ENCODE measurements at places on chromosomes 12 and 14.

DNA sequence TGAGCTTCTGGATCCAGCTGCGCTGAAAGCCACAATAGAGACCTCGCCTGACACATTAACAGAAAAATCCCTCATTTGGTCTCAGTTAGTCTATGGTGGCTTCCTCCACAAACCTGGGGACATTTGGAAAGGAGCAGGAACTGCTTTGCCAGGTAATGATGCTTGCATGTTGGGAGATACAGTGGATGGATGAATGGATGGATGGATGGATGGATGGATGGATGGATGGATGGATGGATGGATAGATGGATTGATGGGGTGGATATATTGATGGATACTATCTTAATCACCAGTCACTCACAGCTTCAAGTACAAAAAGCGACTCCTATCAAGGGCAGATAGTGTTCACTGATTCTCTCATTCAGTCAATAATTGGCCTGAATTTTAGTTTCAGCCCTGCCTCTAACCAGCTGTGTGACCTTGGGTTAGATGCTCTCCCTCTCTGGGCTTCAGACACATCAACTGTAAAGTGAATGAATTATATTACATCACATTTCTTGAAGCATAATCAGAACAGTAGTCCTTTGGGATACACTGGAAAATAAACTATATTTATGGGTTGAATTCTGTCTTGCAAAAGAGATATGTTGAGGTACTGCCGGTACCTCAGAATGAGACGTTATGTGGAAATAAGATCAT is 29.3 kb downstream of the MAP1LC3B2 start:
- DNase-seq, result no peak

GRCh38 chr12:8709124-8709830 is 11.5 kb downstream of the RIMKLB start:
- no peak for DNase-seq

DNA sequence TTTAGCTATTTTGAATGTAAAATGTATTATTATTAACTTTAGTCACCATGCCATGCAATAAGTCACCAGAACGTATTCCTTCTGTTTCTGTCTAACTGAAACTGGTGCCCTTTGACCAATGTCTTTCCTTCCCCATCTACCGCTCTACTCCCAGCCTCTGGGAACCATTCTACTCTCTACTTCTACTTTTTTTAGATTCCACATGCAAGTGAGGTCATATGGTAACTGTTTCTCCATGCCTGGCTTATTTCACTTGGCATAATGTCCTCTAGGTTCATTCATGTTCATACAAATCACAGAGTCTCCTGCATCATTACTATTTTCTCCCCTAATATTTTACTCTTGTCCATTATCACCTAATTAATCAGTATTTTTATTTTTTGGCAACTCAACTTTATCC is 160.1 kb downstream of the TMX1 start:
- no peak for DNase-seq

- DNase-seq, result no peak
These were observed 167.0 kb upstream of the GZMB start for GRCh38 chr14:24801024-24801423.

DNA sequence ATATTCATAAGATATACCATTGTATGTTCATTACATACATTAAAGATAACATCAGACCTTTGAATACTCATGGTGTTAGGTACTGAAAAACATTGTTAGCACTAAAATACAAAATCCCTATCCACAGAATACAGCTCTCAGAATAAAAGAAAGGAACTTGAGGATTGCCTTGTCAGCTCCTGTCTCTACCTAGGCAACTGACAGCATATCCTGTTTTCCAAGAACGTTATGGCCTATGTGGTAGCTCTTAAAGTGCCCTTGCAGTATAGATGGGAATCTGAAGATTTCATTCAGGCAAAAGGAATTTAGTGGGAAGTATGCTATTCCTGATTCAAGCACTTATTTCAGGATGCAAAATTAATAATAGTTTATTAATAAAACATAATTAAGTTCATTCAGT is 1.8 kb upstream of the PPP1R12A start:
- DNase-seq, result no peak

DNA sequence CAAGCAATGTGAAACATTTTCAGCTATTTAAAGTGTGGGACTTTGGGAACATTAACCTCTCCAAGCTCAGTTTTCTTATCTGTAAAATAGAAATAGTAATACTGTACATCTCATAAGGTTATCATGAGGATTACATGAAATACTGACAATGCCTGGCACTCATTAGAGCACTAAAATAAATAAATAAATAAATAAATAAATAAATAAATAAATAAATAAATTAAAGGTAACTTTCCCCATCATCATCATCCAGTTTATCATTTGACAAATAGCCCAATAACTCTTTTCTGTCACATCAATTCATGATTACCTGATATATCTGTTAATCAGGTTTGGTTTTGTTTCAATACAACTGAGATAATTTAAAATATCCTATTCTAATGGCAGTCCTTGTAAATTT is 48.5 kb downstream of the EFCAB11 start:
- no peak for DNase-seq

- DNase-seq, result no peak
These were observed 14.3 kb downstream of the RFLNA start for GRCh38 chr12:124309231-124309630.
